Progenitor cell of endocrine pancreas (in vitro differentiated cells): ENCODE measurements at places on chromosomes 6 and 20. TPM values are rescaled to one million over a fixed set of nuclear protein-coding genes. Genes with fewer than 3 reads are reported as not detected.

DNA sequence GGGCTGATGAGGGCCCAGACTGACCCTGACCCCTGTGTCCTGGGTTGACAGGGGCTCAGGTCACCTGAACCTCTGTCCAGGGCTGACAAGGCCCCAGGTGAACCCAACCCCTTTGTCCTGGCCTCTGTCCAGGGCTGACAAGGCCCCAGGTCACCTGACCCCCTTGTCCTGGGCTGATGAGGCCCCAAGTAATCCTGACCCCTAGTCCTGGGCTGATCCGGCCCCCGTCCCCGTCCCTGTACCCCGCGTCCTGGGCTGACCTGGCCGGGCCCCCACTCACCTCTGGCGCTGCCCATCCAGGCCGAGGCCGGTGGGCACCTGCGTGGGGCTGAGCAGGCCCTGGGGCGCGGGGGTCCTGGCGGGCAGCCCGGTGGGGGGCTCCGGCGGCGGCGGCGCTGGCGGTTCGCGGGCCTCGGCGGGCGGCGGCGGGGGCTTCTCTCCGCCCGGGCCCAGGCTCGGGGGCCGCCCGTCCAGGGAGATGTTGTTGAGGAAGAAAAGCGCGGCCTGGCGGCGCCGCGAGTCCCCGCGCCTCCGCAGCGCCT, 379 bp downstream of the CABLES2 start:
- no peak for DNase-seq
- H3K27me3 ChIP-seq, result peaks cover 7% of the 10 kb centered on the region
- peaks cover 11% of the 10 kb centered on the region for H3K4me1 ChIP-seq
- H3K4me3 ChIP-seq, result peak overlapping the region; percentile 74
- H3K27ac ChIP-seq, result no peak overlapping the region

DNA sequence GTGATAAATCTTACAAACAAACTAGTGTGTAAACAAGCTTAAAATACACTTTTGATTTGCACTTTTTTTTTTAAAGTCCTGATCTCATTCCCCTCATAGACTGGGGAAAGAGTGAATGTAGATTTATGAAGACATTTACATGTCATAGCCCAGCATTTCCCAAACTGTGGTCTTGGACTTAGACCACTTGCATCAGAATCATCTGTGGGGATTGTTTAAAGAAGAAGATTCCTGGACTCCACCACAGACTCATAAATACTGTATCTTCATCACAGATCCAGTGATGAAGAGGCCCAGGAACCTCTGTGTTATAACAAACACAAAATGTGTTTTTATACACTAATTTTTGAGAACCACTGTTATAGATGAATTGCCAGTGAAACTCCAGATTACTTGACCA, 99.5 kb downstream of the KCNQ5 start:
- no peaks in the 10 kb centered on the region for H3K36me3 ChIP-seq
- H3K27ac ChIP-seq, result no peak overlapping the region
- H3K4me1 ChIP-seq, result no peaks in the 10 kb centered on the region
- DNase-seq, result no peak
- no peaks in the 10 kb centered on the region for H3K27me3 ChIP-seq
- H3K4me3 ChIP-seq, result no peak overlapping the region

Gene RSPH9
- 0.29 and 0.31 TPM in 2 replicates for total RNA-seq

Gene EYA2
- 0.53 and 0.73 TPM in 2 replicates for total RNA-seq

Gene DBNDD2
- 22.0 and 23.2 TPM in 2 replicates for total RNA-seq

DNA sequence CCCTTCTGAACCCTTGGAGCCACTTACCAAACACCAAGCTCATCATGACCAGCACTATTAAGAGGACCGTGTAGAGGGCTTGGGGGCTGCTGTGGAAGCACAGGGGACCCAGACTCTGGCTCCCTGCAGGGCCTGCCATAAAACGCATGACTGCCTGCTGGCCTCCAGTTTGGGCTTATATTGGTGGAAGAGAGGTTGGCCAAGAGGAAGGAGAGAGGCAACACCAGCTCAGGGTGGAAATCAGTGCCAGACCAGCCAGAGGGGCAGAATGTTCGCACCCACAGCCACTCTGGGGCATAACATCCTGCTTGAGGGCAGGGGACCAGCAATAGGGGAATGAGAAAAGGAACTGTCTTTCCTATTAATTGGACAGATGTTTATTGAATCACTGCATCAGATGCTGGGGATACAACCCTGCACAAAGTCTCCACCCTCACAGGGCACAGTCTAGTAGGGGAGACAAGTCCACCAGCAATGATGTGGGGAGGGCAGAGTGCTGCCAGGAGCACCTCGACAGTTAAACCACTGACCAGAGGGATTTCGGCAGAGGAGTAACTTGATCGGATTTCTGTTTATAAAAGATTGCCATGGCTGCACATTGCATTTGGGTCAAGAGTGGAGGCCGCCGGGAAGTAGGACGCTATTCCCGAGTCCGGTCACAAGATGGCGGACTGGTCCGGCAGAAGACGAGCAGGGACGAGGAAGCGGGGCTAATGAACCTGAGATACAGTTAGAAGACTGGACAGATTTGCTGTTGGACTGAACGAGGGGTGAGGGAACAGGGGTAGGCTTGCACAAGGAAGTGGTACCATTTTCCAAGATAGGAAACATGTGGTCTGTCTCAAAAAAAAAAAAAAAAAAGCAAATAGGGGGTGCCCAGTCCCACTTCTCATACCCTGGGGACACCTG, at the start of gene LY6G5C:
LY6G5C (minus strand) TSS at position 842 of the 909 bp plus-strand sequence; CDS start at position 148, 694 bp downstream.
- no peaks in the 10 kb centered on the region for H3K27me3 ChIP-seq
- peak; percentile 51 for DNase-seq
- peaks cover 15% of the 10 kb centered on the region for H3K4me1 ChIP-seq
- H3K27ac ChIP-seq, result peak within 1 kb of the TSS; percentile 85

DNA sequence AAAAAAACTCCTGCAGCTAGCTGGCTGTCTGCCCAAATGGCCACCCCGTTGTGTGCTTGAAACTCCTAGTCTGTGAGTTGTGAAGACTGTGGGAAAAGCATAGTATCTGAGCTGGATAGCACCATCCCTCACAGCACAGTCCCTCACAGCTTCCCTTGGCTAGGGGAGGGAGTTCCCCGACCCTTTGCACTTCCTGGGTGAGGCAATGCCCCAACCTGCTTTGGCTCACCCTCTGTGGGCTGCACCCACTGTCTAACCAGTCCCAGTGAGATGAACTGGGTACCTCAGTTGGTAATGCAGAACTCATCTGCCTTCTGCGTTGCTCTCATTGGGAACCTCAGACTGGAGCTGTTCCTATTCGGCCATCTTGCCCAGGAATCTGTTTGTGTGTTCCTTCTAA, 260.6 kb upstream of the STXBP5 start:
- H3K4me3 ChIP-seq, result no peak overlapping the region
- peaks cover 22% of the 10 kb centered on the region for H3K4me1 ChIP-seq
- no peak overlapping the region for H3K27ac ChIP-seq
- no peak for DNase-seq

Gene NKX2-2
- 15.5 and 16.1 TPM in 2 replicates for total RNA-seq

- no peak overlapping the region for H3K4me3 ChIP-seq
- peaks cover 4% of the 10 kb centered on the region for H3K4me1 ChIP-seq
- DNase-seq, result no peak
- H3K27me3 ChIP-seq, result no peaks in the 10 kb centered on the region
- no peaks in the 10 kb centered on the region for H3K36me3 ChIP-seq
Observed at GRCh38 chr6:116446399-116446798, 14.8 kb upstream of the CALHM6 start.

DNA sequence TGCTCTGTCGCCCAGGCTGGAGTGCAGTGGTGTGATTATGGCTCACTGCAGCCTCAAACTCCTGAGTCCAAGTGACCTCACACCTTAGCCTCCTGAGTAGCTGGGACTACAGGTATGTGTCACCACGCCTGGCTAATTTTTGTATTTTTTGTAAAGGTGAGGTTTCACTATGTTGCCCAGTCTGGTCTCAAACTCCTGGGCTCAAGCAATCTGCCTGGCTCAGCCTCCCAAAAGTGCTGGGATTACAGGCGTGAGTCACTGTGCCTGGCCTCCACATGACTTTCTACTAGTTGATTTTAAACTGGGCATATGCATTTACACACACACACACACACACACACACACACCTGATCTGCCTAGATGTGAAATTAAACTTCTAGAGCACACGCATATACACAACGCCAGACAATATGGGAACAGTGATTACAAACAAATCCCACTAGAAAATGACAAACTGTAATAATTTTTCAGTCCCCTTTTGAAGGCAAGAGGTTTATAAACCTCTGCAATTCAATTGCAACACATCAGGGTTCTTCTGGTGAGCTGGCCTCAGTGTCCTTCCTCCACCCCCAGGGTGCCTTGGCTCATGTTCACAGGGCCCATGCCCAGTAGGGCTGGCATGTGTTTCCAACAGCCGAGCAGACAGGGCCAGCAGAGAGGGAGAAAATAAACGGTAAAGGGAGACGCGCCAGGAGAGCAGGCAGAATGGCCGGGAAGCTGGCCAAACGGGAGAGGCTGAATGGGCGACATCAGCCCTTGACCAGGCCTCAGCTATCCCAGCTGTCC, 31.2 kb downstream of the PARD6B start:
- no peak for DNase-seq
- peaks cover 34% of the 10 kb centered on the region for H3K4me1 ChIP-seq
- no peaks in the 10 kb centered on the region for H3K36me3 ChIP-seq
- no peaks in the 10 kb centered on the region for H3K27me3 ChIP-seq
- peak overlapping the region; percentile 57 for H3K4me3 ChIP-seq

DNA sequence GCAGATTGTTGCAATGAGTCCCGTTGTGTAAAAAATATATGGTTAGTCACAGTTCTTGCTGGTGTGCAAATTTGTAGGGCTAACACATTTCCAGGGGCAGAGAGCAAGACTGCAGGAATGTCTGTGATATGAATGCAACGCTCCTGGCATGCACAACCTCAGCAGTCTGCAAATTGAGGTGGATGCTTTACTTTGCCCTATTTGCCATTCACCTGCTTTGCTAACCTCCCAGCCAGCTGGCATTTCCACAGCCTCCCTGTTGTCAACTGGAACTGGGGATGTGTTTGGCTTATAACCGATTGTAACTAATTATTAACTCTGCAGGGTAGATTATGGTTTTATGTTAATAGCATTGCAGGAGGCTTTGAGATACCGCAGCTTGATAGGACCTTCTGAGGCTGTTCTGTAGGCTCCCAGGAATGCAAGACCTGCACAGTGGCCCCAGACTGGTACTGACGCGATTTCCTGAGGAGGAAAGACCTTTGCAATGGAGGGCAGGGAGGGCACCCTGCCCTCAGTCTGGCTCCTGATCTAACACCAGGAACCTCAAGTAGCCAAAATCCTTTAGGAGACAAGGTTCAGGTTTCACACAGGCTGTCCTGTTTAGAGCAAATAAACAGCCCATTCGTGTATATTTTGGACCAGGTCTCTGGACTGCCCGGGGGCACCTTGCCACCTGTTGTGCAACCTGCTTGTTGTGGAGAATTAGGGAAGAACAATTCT, 53.4 kb downstream of the EDN1 start:
- H3K4me1 ChIP-seq, result peaks cover 35% of the 10 kb centered on the region
- H3K4me3 ChIP-seq, result no peak overlapping the region
- DNase-seq, result no peak
- peaks cover 18% of the 10 kb centered on the region for H3K27me3 ChIP-seq
